Brain pericyte (primary cell): ENCODE measurements at places on chromosomes 2 and 18.

DNA sequence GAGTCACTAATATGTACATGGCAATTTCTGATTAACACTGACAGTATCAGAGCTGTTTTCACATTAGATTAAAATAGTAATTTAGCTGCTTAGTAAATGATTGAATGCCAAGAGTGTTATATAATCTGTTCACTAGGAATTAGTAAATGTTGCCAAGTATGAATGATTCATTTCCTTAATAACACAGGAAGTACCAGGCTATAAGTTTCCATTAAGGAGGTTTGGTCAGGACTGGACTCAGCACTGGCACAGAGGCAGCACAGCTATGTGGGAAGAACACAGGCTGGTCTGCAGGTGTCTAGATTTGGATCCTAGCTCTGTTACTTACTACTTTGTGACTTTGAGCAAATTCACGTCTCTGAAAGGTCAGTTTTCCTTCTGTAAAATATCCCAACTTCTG is 97.2 kb downstream of the TDRD15 start:
- no peak for DNase-seq

- no peak for DNase-seq
These were observed 70.3 kb upstream of the NCK2 start for GRCh38 chr2:105674401-105674800.

DNA sequence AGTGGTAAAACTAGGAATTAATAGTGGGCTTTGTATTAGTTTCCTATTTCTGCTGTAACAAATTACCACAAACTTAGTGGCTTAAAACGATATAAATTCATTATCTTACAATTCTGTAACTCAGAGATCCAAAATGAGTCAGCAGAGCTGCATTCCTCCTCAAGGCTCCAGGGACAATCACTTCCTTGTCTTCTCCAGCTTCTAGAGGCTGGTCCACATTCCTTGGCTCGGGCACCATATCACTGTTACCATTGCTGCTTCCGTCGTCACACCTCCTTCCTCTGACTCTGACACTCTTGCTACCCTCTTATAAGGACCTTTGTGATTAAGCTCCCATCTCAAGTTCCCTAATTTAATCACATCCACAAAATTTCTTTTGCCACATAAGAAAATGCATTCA is 567.8 kb upstream of the KLHL29 start:
- no peak for DNase-seq

GRCh38 chr2:24471662-24472061 is 19.4 kb upstream of the NCOA1 start:
- DNase-seq: no peak

- no peak for DNase-seq
These were observed at the start of gene MERTK for GRCh38 chr2:111897924-111898702. Gene MERTK (plus strand): TSS chr2:111898607. CDS start chr2:111898736, 129 bp downstream.

DNA sequence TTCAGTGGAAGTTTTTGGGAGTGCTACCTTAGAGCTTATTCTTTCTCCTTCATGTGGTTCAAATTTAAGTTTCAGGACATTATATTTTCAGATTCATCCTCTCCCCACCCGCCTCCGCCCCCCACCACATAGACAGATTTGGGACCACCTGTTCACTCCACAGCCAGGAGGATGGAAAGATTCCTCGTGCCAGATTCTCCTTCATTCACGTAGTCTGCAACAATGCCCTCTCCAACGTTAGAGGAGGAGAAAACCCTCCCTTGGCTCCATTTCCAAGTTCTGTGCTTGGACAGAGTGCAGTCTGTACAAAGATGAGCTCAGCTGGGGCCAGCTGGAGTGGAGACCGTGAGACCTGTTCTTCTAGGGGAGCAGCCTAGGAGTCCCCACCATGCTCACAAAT is 26.2 kb downstream of the POU3F3 start:
- DNase-seq: no peak

GRCh38 chr18:57921708-57922107 is 118.6 kb upstream of the ATP8B1 start:
- no peak for DNase-seq

GRCh38 chr2:48855142-48855541 is 99.6 kb upstream of the LHCGR start:
- no peak for DNase-seq

- DNase-seq: no peak
These were observed 9.1 kb upstream of the LYPD6B start for GRCh38 chr2:149029307-149029965.

DNA sequence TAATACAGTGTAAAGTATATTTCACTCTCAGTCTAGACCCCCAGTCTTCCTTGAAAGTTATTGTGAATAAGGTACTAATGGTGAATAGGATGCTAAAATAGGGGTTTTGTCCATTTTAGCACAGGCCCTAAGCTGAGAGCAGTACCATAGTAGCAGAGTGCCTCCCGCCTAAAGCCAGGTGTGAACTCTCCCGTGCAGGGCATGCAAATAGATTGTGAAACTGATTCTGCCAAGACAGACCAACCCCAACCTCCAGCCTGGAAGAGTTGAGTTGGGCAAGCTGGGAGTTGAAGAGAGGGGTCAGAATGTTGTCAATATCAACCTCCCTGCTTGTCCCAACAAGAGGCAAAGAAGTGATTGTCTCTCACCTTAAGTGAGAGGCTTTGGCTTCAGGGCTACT is 97.4 kb upstream of the CYRIA start:
- DNase-seq: no peak

DNA sequence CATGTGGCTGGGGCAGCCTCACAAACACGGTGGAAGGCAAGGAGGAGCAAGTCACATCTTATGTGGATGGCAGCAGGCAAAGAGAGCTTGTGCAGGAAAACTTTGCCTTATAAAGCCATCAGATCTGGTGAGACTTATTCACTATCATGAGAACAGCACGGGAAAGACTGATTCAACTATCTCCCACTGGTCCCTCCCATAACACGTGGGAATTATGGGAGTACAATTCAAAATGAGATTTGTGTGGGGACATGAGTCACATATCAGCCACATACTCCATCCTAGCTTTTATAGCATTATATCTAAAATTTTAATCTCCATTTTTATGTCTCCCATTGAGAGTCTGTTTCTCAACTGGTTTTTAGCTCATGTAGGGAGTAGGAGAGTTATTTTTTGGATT is 45.7 kb downstream of the ICOS start:
- no peak for DNase-seq

DNA sequence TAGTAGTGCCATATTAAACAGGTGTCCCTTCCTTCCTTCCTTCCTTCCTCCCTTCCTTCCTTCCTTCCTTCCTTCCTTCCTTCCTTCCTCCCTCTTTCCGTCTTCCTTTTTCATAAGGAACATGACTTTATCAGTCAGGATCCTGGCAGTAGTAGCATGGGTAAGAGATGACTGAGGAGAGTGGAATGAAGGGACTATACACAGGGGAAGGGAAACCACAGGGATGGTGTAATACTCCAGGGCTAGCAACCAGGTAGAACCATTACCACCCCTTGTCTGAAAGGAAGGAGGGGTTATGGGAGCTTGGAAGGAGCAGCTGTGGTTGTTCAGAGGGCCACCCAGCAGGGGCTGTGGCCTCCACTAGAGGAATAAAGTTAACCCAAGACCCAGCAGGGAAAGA is 23.2 kb upstream of the KDM3A start:
- no peak for DNase-seq

DNA sequence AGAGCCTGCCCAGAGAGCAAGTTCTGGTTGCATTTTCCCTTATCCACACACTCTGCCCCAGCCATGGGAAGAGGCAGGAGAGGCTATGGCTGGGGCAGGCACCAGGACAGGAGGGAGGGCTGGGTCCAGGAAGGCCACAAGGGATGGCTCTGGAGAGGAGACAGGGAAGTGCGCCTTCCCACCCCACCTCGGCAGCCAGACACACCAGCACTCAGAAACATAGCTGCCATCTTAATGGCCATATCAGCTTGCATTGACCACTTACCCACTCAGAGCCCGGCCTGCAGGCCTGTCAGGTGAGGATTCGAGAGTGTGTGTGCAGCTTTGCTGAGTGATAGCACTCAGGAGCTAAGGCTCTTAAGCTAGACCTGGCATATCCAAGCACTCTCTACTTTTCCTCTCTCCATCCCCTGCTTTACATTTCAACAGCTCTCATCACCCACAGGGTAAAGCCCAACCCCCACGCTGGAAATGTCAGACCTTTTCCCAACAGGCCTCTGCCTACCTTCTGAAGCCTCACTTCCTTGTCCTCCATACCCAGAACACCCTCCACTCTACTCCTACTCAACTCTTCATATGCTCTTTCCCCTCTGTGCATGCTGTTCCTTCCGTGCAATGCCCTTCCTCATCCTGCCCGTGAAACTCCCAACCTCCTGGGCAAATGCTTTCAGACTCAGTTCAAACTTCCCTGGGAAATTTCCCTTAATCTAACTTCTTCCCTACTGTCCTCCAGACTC is 147.9 kb downstream of the TNS1 start:
- no peak for DNase-seq

DNA sequence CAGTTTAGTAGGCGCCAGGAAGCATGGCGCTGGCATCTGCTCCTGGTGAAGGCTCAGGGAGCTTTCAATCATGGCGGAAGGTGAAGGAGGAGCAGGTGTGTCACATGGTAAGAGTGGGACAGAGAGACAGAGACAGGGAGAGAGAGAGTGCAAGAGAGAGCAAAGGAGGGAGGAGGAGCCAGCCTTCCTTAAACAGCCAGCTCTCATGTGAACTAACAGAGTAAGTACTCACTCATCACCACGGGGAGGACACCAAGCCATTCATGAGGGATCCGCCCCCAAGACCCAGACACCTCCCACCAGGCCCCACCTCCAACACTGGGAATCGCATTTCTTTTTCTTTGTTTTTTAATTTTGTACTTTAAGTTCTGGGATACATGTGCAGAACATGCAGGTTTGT is 40.8 kb upstream of the CLASP1 start:
- DNase-seq: no peak

- DNase-seq: no peak
These were observed 64.1 kb downstream of the CCDC93 start for GRCh38 chr2:117949806-117950205.

- no peak for DNase-seq
These were observed 187.4 kb downstream of the ZEB2 start for GRCh38 chr2:144332356-144333142.

- no peak for DNase-seq
These were observed 33.1 kb upstream of the RASGRP3 start for GRCh38 chr2:33443274-33443829.

DNA sequence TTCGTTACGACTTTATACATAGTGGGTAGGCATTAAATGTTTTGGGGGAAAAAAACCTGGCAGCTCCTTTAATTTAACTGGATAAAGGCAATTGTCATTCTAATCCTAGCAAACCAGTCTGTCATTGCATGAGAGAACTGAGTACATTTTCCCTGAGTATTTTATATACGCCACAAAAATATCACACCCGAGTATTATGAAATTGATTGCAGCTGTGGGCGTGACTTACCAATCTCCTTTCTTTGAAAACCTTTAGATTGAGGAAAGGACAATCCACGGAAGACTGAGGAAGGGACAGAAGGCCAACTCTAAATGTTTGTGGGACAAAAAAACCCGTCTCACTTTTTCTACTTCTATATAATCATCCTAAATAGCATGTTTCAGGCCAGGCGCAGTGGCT is 9.0 kb downstream of the TM4SF20 start:
- no peak for DNase-seq

GRCh38 chr2:58107803-58108710 is 61.5 kb downstream of the VRK2 start:
- peak; percentile 31 for DNase-seq

DNA sequence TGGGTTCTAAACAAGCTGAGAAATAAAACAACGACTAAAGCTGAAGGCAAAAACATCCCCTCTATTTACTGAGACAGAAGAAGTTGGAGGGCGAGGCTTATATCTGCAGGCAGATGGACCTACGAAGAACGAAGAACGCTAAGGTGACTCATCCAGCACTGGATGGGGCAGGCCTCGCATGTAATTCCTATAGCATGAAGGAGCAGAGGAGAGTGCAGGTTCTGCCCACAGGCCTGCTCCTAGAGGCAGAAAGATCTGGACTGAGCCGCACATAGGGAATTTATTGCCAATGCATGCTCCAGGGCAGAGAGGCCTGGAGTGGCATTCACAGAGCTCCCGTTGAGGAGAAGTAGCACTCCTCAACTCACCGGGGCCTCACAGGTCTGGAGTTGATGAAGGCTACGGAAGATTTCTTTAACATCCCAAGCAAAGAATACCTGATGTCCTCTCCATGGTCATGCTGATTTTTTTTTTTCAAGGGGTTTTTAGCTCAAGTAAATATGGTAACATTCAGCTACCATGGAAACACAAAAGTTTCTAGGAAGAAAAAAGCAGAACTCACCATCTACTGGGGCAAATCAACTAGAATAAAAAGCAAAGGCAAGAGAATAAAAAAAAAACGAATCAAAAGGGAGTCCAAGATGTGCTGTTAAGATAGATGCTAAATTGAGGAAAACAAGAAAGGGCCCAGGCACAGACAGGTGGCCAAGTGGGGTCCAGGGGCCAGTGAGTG is 10.4 kb upstream of the METTL21A start:
- no peak for DNase-seq

DNA sequence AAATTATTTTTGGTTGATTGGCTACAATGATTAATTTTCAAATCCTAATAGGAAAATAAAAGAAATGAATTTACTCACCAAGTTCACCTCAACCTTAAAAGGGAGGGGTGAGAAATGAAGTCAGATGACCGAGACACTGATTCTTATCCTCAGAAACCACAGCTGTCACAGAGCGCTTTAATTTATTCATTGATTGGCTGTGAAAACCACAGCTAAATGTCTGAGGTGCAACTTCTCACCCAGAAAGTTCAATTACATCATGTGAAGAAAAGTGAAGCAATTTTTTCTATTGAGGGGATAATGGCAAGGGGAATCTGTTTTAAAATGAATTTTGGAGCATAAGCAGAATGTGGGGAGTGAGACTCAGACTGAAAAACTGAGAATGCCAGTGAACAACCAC is 128.4 kb downstream of the RNF152 start:
- DNase-seq: no peak

- no peak for DNase-seq
These were observed 32.0 kb downstream of the CENPO start for GRCh38 chr2:24824966-24825882.

- DNase-seq: no peak
These were observed 26.5 kb downstream of the MDH1 start for GRCh38 chr2:63614983-63615945.

GRCh38 chr2:144999071-144999875 is 479.4 kb upstream of the ZEB2 start:
- no peak for DNase-seq

DNA sequence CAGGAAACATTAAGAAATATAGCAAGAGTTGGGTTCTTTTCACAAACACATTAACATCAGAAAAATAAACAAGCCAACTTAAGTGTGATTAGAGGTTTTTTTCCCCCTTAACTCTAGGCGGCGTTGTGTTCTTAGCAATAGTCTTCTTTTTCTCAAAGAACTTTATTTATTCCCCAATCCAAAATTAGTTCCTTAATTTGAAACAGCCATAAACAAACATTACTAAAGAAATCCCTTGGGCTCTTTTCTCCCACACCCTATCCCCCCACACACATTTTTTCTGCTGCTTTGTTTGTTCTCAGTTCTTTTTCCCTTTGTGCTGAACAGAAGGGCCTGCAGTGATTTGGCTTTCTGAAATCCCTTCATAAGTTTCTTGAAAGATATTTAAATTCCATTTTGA is 13.2 kb upstream of the MYO1B start:
- no peak for DNase-seq
